Daoy (cell line): ENCODE measurements at places on chromosomes 13 and 19. TPM values are rescaled to one million over a fixed set of nuclear protein-coding genes. Genes with fewer than 3 reads are reported as not detected.

DNA sequence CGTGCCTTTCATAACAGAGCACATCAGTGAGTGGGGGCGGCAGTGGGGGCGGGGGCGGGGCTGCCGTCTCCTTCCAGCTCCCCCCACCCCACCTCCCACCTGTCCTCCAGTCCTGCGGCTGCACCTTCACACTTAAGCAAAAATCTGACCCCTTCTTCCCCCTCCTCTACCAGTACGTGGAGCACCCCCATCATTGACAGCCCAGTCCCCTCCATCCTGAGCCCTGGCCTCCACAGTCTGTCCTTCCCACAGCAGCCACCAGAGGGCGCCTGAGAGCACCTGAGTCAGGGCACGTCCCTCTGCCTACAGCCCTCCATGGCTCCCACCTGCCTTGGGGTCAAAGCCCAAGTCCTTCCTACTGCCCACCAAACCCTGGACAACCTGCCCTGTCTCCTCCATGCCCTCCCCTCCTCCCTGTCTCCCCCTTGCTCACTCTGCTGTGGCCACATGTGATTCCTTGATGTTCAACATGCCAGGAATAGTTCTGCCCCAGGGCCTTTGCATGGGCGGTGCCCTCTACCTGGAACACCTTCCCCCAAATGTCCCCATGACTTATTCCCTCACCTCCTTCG, 4.0 kb downstream of the EBI3 start:
- peak; percentile 70 for DNase-seq

The XAB2 gene
- total RNA-seq = 47.3 and 48.9 TPM in 2 replicates

GRCh38 chr13:28494778-28495537, at the start of gene FLT1:
TSS of gene FLT1 (minus strand) at chr13:28495128. CDS start at chr13:28494843, 285 bp downstream.
- DNase-seq = peak; percentile 39

- no peak for DNase-seq
These were observed 431.6 kb downstream of the RFC3 start for GRCh38 chr13:34249546-34250039.

GRCh38 chr13:26726684-26727083, 33.9 kb downstream of the GPR12 start:
- no peak for DNase-seq

GRCh38 chr13:26502826-26503225, 54.7 kb upstream of the WASF3 start:
- DNase-seq = peak; percentile 73

The SELENOV gene
- total RNA-seq = 0.57 and 6.3 TPM in 2 replicates

DNA sequence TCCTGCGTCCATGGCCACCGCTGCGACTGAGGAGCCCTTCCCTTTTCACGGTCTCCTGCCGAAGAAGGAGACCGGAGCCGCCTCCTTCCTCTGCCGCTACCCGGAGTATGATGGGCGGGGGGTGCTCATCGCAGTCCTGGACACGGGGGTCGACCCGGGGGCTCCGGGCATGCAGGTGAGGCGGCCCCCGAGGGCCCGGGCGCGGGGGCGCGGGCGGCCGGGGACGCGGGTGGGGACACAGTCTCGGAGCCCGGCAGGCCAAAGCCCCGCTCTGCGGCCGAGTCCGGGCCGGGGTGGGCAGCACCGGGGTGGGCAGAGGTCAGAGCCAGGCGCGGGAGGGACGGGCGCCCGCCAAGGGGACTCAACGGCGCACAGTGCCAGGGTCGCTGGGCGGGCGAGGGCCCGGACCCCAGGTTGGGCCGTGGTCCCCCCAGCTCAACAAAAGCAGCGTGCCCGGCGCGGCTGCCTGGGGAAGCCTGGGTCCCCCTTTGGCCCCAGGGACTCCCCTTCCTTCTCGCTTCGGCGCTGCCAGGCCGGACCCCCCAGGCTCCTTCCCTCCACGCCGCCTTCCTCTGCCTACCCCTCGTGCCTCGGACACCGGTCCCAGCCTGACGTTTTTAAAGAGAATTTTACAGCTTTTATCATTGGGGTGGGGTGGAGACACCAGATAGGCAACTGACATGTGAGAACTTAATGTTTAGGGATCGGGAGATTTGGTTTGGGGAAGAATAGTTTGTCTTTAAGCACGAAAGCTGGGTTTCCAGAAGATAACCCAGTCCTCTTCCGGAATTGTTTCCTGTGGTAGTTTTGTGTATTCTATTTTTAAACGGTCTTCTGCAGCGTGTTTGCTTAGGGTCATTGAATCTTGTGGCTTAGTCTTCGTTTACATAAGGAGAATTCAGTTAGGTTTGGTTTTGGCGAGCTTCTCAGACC, 509 bp downstream of the TPP2 start:
- DNase-seq = peak; percentile 11

DNA sequence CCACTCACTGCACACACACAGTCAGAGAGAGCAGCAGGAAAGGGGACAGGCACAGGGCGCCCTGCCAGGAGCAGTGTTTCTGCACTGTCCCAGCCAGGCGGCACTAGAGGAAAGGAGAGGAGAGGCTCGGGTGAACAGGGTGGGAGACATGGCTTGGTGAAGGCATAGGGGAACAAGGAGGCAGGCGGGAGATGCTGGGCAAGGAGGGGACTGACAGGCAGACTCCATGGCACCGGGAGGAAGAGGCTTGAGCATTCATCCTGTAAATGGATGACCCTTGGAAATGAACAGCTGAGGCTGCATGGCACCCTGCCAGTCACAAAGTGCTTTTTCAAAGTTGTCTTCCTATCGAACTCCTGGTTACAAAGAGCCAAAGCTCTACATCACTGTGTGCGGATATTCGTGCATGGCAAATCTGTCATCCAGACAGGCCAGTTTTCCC, 22.4 kb downstream of the MED26 start:
- DNase-seq = no peak

GRCh38 chr19:52566121-52566520, 4.0 kb upstream of the ZNF701 start:
- DNase-seq = no peak

The ZNF85 gene
- 18.1 and 21.8 TPM in 2 replicates for total RNA-seq

DNA sequence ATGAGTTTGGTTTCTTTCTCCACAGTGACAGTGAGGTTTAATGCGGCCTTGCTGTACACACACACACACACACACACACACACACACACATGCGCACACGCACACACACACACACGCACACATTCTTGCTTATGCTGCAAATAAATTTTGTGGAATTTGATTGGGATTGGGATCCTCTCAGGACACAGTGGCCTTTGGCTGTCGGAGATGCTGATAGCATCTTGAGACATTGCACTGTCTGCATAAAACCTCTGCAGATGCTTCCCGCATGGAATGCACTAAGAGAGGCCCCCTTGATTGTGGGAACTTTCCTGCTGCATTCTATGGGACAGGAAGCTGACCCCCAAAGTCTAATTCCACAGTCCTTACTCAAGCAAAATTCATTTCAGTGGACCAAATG, 145.6 kb downstream of the FLT1 start:
- DNase-seq = no peak

- DNase-seq = no peak
These were observed 3.0 kb upstream of the LGALS14 start for GRCh38 chr19:39701291-39701690.

DNA sequence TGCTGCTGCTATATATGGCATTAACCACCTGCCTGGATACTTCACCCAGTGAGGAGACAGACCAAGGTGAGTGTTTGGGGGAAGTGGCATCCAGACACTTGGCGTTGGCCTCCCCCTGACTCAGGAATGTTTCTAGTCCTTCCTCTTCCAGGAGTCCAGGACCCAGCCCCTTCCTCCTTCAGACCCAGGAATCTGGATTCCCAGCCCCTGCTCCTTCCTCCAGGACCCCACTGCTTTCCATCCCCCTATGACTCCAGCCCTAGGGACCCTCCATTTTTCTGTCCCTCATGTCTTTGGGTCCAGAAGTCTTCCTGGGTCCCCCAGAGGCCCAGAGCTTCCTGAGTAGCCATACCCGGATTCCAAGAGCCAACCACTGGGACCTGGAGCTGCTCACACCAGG, 2.1 kb downstream of the PRRG2 start:
- no peak for DNase-seq

The ZNF563 gene
- 0.91 and 0.95 TPM in 2 replicates for total RNA-seq

DNA sequence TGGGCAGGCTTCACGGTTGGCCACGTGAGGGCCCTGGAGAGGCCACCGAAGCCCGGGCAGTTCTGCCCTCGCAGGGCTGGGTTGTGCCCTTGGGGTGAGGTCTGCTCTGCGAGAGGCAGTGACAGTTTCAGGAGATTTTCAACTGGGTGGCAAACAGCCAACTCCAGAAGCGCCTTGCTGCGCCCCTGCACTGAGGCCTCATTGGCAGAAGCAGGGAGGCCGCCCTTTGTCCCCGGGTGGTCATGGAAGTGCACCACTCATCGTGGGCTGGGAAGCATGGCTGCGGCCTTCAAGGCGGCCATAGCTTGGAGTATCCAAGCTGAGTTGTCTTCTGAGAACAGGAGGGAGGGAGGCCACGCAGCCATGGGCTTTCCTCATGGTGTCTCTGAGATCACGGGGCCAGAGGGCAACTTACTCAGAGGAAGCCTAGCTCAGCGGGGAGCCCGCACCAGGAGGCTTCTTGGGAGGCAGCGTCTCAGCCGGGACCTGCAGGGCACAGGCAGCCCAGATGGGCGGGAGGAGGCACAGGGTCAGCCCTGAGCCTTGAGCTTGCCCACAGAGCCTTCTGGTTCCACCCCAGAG, 14.8 kb downstream of the PLEKHJ1 start:
- DNase-seq = no peak

DNA sequence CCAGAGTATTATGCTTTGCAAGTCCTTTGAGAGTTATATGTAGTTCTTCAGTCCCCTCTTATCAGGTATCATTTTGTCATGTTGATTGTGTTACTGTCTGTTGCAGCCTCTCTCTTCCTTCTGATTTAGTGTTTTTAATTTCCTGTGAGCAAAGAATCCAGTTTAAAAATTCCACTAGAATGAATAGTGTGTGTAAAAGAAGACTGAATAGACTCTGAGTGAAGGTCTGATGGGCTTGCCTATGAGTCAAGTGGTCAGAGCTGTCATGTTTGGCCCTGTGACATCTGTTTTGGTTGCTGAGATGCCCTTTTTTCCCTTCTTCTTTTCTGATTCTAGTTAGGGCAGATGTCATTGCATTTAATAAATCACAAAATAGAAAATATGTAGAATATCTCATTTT, 23.3 kb upstream of the KCTD4 start:
- no peak for DNase-seq

DNA sequence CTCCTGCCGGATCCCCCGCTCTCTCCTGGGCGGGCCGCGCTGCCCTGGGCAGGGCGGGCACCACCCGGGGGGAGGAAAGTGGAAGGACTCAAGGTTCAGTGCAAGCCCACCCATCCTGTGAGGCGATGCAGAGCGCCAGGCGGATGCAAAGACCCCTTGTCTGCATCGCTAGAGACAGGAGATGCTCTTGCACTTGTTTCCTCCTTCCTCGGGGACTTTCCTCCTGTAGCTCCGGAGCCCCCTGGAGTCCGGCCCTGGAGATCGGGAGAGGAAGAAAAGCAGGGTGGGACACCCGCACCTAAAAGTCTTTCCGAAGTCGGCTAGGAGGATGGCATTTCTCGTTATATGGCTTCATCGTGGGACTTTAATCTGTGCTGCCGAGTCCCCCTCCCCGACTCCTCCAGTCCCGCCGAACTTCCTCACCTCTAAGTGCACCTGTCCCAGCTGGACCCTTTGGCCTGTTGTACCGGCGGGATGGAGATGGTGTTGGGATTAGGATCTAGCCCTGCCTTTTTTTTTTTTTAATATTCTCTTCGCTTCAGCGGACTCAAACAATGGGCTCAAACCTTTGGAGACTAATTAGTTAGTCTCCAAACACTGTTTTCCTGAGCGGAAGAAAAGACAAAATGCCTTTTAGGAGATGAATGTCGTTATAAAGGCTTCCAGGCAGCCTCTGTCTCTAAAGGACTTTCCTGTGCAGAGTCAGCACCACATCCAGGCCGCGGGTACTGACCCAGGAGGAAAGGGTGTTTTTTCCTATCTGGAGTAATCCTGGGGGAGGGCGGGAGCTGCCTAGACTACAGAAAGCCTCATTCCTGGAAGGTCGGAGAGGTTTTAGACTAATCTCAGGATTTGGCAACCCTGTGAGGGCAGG, 725 bp downstream of the FAM124A start:
- DNase-seq = peak; percentile 17
